IgD-negative memory B cell (primary cell): ENCODE measurements at places on chromosomes 13 and 19. TPM values are rescaled to one million over a fixed set of nuclear protein-coding genes. Genes with fewer than 3 reads are reported as not detected.

The MCF2L gene
- 1.7 TPM for polyA plus RNA-seq

The ZNF160 gene
- 23.0 TPM for polyA plus RNA-seq

The OSCAR gene
- 0.40 TPM for polyA plus RNA-seq

The TMEM238 gene
- polyA plus RNA-seq, result 1.1 TPM

The EXOC3L2 gene
- not detected for polyA plus RNA-seq

The PHF11 gene
- 70.1 TPM for polyA plus RNA-seq

The NCLN gene
- 29.9 TPM for polyA plus RNA-seq

The FUT2 gene
- polyA plus RNA-seq, result not detected

The KCNRG gene
- polyA plus RNA-seq, result 0.80 TPM

The PSPN gene
- 0.65 TPM for polyA plus RNA-seq

The RASGRP4 gene
- 0.25 TPM for polyA plus RNA-seq

The ANGPTL8 gene
- not detected for polyA plus RNA-seq

The VRK3 gene
- 87.5 TPM for polyA plus RNA-seq

The KLK2 gene
- polyA plus RNA-seq, result not detected

The KLK11 gene
- polyA plus RNA-seq, result not detected

The HSPB6 gene
- not detected for polyA plus RNA-seq

The CYP2A7 gene
- not detected for polyA plus RNA-seq

The ZNF667 gene
- 0.74 TPM for polyA plus RNA-seq

The APLP1 gene
- not detected for polyA plus RNA-seq

The CGB1 gene
- polyA plus RNA-seq, result not detected

The MATK gene
- polyA plus RNA-seq, result 5.9 TPM

The ATP8A2 gene
- 0.06 TPM for polyA plus RNA-seq

The ACP7 gene
- polyA plus RNA-seq, result not detected

The CAPN12 gene
- polyA plus RNA-seq, result 31.6 TPM

The PPP1R13L gene
- polyA plus RNA-seq, result 1.6 TPM

The VSIG10L gene
- polyA plus RNA-seq, result 1.5 TPM

The MBD3L3 gene
- not detected for polyA plus RNA-seq

The OR7A5 gene
- polyA plus RNA-seq, result not detected

The LRRC25 gene
- 14.9 TPM for polyA plus RNA-seq

The TMPRSS9 gene
- not detected for polyA plus RNA-seq

The C19orf73 gene
- 2.6 TPM for polyA plus RNA-seq

The TSEN34 gene
- polyA plus RNA-seq, result 33.2 TPM

The MAMSTR gene
- polyA plus RNA-seq, result 0.45 TPM

The DMPK gene
- polyA plus RNA-seq, result 1.6 TPM

The TEX101 gene
- not detected for polyA plus RNA-seq
